ENCODE measurements at places on chromosomes 2 and 18.

GRCh38 chr2:166661824-166662223 lies 167.8 kb upstream of the SCN7A start:
- DNase-seq = no peak

DNA sequence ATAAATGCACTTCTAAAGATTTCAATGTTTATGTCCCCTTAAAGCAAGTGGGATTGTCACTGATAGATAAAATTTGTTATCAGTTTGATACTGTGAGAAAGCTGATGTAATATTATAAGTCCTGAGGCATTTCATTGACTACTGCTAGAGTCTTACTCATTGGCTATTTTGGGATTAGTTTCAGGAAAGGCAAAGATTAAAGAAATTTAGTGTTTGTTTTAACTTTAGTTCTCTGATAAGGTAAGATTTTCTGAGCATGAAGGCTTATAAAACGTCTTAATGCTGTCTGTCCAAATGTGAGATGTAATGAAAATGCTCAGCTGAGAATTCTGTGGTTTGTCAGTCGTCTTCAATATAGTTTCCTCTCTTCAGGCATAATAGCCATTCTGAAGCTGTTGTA lies 886.4 kb upstream of the CDH2 start:
- DNase-seq = no peak

- DNase-seq = no peak
These were observed 22.1 kb downstream of the DYNAP start for GRCh38 chr18:54613174-54613573.

DNA sequence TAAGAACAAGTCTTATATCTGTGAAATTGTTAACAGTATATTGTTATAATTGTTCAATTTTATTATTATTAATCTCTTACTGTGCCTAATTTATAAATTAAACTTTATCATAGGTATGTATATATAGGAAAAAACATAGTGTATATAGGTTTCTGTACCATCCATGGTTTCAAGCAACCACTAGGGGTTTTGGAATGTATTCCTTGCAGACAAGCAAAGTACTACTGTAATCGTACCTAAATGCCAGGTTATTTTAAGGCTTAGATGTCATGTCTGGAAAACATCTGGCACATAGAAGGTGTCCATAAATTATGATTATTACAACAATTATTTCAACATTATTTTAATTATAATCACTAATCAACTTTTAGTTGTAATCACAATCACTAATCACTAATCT lies 8.4 kb downstream of the ITSN2 start:
- no peak for DNase-seq

DNA sequence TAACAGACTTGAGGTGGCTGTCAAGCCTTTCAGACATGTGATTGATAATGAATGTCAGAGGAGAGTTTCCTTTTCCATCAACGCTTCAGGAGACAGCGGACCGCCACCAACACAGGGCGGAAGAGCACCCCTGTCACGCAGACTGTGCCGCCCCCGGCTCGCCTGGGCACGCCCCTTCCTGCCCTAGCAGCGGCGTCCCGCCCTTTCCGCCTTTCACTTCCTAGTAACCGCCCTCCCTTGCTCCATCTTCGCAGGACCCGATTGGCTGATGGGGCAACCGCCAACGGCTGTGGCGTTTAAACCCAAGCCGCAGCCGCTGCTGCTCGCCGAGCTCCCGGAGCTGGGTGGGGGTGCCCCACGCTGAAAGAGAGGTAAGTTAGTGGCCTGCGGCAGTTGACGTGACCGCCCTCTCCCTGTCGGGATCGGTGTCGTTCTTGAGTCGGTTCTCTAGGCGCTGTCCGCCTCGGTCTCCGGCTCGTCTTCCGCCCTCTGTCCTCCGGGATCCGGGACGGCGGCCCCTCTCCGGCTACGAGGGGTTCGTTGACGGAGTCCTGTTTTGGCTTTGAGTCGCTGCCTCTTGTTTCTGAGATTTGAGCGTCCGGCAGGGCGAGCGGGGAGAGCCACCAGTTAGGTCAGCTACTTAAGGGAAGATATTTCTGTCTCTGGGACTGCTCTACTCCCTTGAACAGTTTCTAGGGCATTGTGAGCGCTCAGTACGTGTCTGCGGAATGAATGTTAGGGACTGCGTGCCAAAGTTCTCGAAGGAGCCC lies at the start of gene SGO2:
Gene SGO2 (plus strand): TSS at position 326 of the 770 bp plus-strand sequence. CDS start 6,769 bp downstream, outside the sequence.
- DNase-seq = peak; percentile 96

GRCh38 chr2:71452565-71452964 lies 796 bp upstream of the DYSF start:
- no peak for DNase-seq

- no peak for DNase-seq
These were observed 45.9 kb downstream of the HS1BP3 start for GRCh38 chr2:20604951-20605381.

DNA sequence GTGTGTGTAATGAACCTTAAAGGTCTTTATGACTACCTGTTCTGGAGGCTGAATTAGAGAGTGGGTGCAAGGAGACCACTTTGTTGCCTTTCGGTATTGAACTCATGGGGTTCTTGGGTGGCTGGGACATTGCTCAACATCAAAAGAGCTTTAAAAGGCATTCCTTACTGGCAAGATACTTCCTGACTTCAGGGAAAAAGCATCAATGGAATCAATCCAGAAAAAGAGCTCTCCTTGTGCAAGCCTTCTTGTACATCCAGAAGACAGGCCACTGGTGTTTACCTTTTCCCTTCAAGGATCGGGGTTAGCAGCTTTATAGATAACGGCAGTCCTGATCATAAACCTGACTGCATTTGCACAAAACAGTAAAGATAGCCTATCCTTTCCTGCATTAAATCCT lies 9.5 kb downstream of the PNO1 start:
- DNase-seq = no peak

GRCh38 chr2:20617892-20618467 lies 32.9 kb downstream of the HS1BP3 start:
- no peak for DNase-seq

DNA sequence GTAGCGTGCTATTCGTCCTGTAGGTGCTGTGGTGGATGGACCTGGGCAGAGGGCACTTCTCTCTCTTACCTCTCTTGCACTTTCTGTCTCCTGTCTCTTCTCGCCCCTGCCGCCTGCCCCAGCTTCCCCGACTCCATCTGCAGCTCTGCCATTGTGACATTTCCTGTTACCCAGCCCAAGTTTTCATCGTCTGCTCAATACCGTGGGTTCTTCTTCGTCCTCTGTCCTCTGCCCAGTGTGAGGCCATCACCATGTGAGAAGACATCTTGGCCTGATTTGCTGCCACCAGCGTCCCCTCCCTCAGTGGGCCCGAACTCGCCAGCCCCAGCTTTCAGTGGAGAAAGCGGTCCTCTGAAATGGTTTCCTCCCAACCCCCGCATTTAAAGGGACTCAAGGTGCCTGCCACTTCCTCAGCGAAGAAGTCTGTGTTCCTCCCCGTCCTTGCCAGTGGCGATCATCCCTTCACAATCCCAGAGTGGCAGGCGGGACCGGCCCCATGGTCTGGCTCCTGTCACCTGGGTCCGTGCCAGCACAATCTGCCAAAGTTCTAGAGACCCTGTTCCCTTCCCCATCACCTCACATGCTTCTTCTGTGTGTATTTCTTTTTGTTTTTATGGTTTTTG lies 18.0 kb downstream of the TGOLN2 start:
- DNase-seq = no peak

GRCh38 chr2:160332318-160332717 lies 132.2 kb upstream of the ITGB6 start:
- no peak for DNase-seq

DNA sequence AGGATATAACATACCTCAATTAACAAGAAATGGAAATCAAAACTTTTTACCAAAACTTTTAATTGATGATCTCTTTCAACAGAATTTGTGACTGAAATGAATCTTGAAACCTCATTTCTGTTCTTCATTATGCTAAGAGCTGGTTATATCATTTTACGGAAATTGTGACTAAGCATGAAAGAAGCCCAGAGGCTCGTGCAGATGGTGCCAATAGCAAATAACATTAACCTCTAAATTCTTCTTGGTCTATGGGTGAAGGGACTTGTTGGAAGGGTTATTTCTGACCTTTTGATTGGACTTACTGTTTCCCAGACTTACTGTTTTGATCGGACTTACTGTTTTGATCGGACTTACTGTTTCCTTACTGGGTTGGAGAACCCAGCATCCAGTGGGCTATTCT lies 435.6 kb downstream of the TDRD15 start:
- no peak for DNase-seq

DNA sequence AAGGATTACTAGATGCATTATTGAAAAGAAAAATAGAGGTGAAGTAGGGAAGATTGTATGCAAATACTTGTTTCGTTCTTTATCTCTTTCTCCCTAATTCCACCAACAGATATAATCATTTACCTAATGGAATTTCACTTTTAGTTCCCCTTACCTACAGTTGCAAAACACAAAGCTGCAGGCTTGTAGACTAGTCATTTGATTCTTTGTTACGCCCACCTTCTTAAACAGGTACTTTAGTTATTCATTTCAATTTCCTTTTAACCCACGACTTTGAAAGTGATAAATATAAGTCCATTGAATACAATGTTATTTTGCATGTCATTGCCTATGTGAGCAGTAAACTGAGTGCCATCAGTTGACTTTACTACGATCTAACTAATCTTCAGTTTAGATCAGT lies 3.9 kb upstream of the HRH4 start:
- DNase-seq = no peak

- DNase-seq = peak; percentile 35
These were observed 1.3 kb upstream of the ACKR3 start for GRCh38 chr2:236568068-236568921.

- DNase-seq = no peak
These were observed 1402.3 kb upstream of the LRRTM1 start for GRCh38 chr2:81706856-81707255.

DNA sequence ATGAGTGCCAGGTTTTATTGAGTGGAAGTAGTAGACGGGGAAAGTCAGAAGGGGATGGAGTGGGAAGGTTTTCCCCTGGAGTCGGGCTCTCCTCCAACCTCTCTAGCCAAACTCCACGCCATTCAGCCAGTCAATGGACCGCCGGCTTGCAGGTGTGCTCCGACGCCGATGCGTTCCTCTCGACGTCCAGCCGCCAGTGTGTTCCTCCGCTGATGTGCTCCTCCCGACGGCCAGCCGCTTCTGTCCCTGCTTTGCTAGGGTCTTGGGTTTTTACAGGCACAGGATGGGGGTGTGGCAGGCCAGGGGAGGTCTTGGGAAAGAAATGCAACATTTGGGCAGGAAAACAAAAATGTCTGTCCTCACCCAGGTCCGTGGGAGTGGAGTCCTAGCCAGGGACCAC lies 94.3 kb upstream of the TEX51 start:
- no peak for DNase-seq

DNA sequence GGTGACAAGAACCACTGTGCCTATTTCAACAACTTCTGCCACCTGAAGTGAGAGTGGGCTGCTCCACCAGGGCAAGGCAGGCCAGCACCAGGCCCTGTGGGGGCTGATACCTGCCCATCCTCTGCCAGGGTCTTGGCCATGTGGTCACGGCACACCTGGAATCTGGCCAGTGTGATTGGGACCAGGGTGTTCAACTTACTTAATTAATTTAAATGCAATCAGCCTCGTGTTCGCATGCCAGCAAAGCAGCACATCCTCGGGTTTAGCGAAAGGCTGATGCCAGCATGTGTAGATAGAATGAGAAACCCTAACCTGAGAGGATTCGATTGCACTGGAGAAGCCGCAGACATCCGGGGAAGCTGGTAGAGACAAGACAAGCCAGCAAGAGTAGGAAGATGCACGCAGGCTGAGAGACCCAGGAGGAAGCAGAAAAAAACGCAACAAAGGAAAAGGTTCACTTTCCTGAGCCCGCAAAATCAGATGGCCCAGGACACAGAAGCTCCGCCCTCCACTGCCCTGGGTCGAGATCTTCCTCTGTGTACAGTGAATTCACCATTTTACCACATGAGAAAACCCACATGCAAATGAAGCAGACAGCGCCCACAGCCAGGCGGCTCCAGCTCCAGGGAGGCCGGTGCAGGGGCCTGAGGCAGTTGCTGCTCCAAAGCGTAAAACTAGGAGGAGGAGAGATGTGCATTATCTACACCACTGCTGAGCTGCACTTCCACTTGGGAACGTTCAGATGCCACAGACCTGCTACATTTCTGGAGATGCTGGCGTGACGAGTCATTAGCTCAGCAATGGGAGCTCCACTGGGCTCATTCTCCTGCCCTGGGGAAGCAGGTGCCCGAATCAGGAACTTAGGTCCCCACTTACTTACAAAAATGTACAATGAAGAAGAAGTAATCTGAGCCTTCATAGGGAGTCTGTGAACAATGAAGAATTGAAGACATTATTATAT lies 92.1 kb downstream of the TMEM18 start:
- peak; percentile 20 for DNase-seq

DNA sequence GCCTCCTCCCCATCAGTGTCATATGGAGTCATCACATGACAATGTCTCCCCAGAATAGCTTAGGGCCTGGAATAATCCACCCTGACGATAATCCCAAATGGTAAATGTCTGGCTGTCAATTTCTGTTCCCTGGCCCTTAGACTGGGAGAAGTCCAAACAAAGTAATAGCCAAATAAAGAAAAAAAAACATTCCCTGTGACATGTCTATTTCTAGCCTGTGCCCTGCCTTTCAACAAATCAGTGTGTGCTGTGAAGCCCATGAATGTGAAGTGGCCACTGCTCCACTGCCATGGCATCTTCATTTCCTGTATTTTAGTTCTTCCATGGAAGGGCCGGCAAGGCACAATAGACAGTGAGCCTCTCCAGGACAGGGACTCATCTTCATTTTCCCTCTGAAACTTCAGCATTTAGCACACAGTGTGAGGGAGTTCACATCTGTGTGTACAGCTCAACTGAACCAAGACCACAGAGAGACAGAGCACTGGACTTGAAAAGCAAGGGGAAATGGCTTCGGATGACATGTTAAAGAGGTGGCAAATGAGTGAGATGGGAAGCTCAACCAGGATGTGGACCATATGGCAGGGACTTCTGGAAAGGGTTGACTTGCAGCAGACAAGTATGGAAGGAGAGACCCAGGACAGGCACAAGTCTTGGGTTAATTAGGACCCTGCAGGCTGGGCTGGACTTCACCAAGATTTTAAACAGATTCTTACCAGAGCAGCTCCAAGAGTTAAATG lies 140.0 kb downstream of the ANTXR1 start:
- no peak for DNase-seq

DNA sequence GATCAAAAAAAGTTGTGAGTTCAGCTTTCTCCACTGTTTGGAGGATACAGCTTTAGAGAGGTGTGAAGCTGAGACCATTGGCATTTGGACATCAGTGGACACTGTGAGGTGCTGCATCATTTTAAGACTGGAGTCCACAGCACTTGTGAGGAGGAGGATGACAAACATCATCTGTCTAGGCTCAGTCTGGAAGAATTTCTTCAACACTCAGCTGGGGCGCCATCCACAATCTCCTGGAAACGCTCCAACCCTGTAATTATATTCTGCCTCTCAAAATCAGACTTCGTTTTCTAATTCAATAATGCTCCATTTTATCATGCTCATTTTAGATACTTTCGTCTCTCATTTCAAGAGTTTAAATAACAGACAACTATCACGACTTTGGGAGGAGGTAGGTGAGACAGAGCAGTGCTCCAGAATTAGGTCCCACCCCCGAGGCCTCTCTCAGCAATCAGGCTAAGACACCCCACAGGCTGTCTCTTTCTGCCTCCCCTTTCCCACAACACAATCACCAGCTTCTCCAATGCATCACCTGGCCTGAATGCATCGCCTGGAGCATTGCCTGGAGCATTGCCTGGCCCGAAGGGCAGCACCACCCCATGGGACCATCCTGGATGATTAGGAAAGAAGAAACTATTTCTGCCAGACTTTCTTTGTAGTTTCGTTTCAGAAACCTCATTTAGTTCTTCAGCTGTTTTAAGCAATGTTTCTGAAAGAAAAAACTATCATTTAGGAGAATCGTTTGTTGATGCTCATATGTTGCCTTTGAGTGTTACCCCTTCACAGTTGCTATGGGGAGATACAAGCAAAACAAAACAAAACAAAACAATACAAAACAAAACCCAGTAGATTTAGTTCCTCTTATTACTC lies 37.0 kb upstream of the DPP10 start:
- DNase-seq = no peak

- DNase-seq = no peak
These were observed 38.8 kb downstream of the DDX18 start for GRCh38 chr2:117853316-117853715.
